ENCODE measurements at places on chromosomes 3 and 15.

- DNase-seq, result no peak
These were observed 46.9 kb upstream of the FLNB start for GRCh38 chr3:57961177-57961827.

DNA sequence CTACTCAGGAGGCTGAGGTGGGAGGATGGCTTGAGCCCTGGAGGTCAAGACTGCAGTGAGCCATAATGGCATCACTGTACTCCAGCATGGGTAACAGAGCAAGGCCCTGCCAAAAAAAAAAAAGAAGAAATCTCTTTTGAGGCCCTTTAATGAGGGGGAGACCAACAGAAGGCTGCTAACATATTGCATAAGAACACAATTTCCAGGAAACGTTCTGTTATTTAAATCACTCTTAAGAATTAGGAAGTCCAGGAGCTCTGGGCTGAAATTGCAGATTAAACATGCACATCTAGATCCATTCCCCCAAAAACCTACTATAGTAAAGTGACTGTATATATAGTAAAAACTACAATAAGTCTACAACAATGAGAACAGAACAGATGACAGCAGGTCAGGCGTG, 16.1 kb upstream of the BLM start:
- no peak for DNase-seq

DNA sequence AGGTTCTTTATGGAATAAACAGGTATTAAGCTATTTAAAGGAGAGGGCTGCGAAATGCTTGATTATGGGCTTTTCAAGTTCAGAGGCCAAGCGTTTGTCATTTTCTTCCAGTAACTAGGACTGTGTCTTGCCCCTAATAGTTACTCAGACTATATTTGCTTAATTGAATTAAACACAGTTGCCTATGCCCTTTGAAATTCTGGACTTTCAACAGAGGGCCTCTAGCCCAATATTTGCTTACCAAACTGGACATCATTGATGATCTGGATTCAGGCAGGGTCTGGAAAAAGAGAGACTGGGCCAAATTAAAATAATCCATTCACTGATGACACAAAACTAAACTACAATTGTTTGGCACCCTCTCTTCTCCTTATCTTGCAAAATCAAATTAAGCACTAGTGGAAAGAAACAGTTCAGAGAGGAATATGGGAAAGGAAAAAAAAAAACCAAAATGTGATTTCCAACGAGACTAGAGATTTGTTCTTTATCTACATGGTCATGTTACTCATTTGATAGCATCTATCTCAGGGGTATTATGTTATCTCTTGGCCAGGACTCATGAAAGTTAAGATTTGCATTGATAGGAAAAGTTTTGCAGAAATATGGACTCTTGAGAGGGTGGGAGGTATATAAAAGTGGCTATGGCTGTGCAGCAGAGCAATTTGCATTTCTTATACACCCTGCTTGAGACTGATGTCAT, 75.1 kb upstream of the TSEN2 start:
- no peak for DNase-seq

GRCh38 chr3:127073941-127074820, 91.3 kb downstream of the PLXNA1 start:
- no peak for DNase-seq

GRCh38 chr3:151926956-151927355, 53.5 kb downstream of the SUCNR1 start:
- no peak for DNase-seq

DNA sequence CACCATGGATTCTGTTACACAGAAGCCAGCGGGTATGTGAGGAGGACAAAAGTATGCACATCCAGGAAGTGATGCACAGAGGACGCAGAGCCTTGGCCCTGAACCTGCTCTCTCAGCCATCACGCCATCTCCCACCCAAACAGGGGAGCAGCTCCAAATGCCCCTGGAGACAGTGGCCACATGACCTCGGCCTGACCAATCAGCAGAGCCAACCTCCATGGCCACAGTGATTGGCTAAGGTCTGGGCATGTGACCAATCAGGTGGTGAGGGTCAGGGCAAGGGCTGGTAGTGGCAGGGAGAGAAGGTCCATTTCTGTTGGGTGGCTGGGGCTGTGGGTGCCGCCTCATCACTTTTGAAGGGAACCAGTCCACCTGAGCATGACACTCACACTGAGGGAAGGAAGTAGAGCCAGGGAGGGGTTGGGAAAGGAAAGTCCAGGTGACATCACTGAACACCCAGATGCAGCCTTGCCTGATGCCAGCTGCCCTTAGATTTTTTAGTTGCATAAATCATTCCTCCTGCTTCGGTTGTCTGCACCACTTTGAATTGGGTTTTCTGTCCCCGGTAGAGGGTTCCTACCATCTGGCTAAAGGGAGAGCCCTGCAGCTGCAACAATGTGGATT, 70.3 kb upstream of the IQSEC1 start:
- no peak for DNase-seq

GRCh38 chr3:88263417-88264100, 113.8 kb downstream of the C3orf38 start:
- no peak for DNase-seq

- no peak for DNase-seq
These were observed 29.9 kb upstream of the NOX5 start for GRCh38 chr15:68984586-68984985.

DNA sequence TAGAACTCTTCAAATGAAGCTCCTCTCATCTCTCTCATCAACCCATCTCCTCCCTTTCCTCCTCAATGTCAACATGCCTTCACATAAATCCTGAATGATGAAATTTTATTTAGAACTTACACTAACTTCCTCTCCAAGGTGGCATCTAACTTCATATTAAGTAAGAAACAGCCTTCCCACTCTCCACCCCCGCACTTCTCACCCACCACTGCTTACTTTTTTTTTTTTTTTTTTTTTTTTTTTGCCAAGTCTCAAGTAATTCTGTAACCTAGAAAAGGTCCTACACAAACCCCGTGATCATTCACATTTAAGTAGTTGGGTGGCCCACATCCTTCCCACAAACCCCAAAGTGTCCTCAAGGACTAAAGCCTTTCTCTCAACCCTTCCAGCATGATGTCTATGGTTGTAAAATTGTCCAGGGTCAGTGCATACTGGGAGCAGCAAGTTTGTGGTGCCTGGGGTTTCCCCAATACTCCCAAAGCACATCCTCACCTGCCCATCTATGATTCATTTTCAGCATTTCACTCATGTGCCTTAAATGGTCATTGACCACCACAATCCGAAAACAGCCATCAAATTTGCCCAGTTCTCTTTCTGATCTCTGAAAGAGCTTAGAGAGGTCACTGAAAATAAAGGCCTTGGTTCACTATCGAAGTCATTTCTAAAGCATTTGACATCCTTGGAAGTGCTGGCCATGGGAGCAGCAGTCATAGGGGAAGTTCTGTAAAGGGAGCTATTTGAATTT, 47.2 kb downstream of the CD86 start:
- DNase-seq, result no peak

- DNase-seq, result peak; percentile 87
These were observed 51.6 kb upstream of the XCR1 start for GRCh38 chr3:46078712-46079400.

GRCh38 chr3:127237835-127238234, 44.9 kb downstream of the PRR23E start:
- DNase-seq, result no peak

GRCh38 chr15:46676233-46677206, 1040.8 kb upstream of the SEMA6D start:
- DNase-seq, result no peak

DNA sequence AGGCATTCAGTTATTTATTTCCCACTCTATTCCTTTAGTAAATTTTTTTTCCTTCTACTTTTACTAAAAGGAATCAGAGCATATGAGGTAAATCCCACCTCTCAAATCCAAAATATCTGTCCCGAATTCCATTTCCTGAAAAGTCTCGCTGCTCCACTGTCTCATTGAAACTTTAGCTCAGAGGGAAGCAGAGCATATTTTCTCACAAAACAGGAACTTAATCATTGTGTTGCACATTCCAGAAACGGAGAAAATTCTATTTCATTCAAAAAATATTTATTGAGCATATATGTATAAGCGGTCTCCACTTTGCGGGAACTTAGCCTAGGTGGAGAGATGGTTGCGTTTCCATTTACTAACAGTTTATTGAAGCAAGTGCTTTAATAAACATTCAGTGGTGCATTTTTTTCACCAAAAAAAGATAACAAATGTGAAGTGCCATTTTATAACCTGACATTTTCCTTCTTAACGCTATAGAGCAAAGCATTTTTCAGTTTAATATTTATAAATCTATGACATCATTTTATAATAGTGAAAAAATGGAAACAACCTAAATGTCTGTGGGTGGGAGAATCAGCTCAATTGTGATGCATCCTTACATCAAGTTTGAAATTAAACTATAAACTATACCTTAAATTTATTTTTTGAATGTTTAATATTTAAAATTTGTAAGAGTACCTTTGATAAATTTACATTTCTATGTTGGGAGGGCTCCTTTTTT, 67.2 kb upstream of the CSTA start:
- DNase-seq, result no peak

- DNase-seq, result no peak
These were observed 397.7 kb upstream of the LMCD1 start for GRCh38 chr3:8103954-8104353.

DNA sequence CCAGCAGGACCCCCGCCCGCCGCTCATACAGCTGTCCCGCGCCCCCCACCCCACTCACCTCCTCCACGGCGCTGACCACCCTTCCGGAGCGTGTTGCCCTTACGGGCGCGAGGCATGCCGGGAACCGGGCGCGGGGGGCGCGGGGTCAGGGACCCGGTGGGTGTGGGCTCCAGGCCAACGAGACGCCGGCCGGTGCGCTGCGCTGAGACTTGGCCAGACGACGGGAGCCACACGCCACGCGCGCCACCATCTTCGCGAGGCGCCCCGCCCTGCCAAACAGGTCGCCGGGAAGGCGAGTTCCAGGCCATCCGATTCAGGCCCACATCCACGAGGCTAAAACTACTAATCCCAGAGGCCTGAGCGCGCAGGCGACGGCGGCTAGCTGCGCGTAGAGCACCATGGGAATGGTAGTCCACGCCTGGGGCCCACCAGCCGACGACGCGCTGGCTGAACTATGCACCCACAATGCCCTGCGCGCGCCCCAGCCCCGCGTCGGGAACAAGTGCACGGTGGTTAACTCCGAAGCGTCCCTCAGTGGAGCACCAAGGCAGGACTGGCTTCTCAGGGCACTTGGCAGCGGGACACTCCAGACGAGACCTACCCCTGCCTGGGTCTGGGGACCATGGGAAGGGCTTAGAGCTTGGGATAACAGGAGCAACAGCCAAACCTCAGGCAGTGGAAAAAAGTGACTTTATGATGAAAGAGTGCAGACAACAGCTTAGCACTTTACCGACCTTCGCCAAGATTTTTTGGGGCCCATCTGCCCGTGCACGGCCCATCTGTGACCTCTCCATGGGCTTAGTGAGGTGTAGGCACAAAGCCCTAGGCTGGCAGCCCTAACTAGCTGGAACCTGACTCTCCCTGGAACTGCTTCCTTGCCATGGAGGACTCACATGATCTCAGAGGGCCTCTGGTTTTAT, at the start of gene IFRD2:
Gene IFRD2, minus strand, starts transcription at position 271 of the 920 bp plus-strand sequence. Its CDS starts 155 bp downstream, at position 116.
- DNase-seq, result peak; percentile 92

GRCh38 chr3:140398387-140398786, 279.5 kb upstream of the TRIM42 start:
- no peak for DNase-seq

GRCh38 chr3:52882377-52882776, 15.0 kb downstream of the STIMATE start:
- DNase-seq, result no peak

DNA sequence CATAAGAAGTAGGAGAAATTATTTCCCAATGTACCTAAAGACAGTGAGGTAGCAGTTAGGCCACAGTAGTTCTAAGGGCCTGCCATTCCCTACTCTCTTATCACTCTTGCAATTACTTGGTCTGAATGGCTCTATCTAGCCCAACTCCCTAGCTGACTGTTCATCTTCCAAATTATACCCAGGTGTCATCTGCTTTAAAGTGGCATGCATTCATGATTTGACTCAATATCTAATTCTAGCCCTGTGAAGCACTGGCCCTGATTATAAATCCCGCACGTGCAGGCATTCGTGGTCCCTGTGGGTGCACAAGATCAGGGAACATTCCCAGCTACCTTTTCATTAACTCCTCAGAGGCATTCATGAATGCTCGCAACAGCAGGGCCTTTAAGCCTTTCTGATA, 43.1 kb upstream of the ZNF774 start:
- no peak for DNase-seq

- DNase-seq, result no peak
These were observed 108.3 kb upstream of the UBE2E1 start for GRCh38 chr3:23697416-23697815.

- DNase-seq, result no peak
These were observed 41.8 kb upstream of the LRTM1 start for GRCh38 chr3:54969652-54970051.

GRCh38 chr3:16658004-16658924, 53.0 kb upstream of the DAZL start:
- no peak for DNase-seq

- DNase-seq, result peak; percentile 14
These were observed 50.6 kb downstream of the GMNC start for GRCh38 chr3:190811775-190812480.

GRCh38 chr3:114332342-114333179, 38.7 kb downstream of the TIGIT start:
- no peak for DNase-seq

DNA sequence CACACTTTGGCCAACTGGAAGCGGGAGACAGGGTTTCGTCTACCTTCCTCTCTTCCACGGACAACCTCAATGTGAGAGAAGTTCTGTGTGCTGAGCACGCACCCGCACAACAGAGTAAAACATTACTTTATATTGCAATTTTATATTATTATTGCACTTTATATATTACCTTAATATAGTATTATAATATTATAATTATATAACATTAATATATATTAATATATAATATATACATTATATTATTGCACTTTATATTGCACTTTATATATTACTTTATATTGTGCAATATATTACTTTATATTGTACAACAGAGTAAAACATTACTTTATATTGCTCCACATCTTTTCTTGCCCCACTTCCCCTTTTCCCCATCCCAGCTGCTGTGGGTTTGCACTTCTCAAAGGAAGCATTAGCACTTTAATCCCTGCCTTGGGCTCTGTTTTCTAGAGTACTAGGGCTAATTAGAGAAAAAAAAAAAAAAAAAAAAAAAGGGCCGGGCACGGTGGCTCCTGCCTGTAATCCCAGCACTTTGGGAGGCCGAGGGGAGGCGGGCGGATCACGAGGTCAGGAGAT, 76.4 kb upstream of the SLC4A7 start:
- no peak for DNase-seq

- DNase-seq, result no peak
These were observed 18.4 kb upstream of the NR1I2 start for GRCh38 chr3:119763466-119763865.

GRCh38 chr3:127405791-127406190, 117.9 kb upstream of the PRR20G start:
- no peak for DNase-seq

GRCh38 chr15:88541709-88542341, 4.7 kb downstream of the DET1 start:
- no peak for DNase-seq

DNA sequence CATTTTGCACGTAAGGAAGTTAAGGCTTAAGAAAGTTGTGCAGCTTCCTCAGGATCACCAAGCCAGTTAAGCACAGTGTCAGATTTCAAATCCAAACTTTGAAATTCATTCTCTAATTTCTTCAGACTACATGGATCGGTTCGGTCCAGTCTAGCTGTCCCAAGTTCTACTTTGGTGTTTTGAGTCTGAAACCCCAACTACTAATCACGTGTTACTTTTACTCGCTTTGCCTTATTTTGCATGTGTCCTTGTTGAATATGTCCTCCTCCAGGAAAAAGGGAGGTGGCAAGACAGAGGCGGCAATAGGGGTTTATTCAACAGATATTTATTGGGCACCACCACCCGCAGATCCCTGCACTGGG, 522 bp upstream of the GXYLT2 start:
- no peak for DNase-seq

- no peak for DNase-seq
These were observed 16.7 kb downstream of the KIF9 start for GRCh38 chr3:47265725-47266428.

Measured in AG09319 (cell line).